ENCODE measurements at places on chromosomes 1 and 21.

DNA sequence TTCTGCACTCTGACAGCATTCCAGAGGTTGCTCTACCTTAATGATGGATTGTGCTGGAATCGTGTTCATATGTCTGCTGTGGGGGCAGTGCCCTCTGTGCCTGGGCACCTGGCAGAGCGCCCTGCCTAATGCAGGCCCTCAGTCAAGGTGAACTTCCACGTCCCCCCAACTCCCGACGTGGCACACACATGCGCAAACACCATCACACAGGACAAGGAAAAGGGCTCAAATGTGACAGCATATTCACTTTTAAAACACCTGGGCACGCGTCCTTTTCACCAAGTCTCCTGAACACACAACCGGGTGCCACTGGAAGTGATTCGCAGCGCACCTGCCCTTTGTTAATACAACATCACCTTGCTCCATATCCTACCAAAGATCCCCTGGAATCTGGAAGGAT, 11.7 kb downstream of the TPRG1L start:
- no peak for DNase-seq

- no peak for DNase-seq
Observed at GRCh38 chr21:23837564-23837963, 1769.7 kb downstream of the MRPL39 start.

DNA sequence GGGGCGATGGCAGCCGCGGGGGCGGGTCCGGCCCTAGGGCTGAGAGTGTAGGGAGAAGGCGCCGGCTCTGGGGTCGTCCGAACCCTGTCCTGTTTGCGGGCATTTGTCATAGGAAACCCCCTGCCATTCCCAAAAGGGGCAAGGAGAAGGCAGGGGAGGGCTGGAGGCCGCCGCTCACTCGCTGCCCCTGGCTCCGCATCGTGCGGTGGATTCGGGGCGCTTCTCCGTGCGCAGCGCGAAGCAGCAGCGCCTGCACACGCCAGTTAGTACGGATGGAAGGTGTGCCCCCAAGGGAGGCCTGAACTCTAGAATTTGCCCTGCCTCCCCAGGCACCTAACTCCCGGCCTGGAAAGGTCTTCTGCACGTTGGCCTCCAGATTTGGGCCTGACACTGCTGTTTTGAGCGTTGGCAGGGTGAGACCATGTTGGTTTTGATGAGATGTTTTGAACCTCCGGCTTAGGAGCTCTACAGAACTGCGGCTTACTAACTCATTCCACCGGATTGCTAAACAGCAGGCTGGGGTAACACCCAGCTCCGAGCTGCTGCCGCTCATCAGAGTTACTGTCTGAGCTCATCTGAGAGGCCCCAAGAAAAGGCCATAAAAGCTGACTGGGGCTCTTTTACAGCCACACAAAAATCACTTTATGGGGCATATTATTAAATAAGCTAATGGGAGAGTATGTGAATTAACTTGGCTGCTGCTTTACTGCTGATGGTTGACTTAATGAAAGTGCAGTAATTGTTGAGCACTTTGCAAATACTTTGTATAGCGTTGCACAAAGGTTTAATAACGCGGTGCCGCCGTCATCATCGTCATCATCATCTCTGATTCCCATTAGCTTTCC, 987 bp downstream of the GPR137B start:
- no peak for DNase-seq

- DNase-seq = no peak
Observed at GRCh38 chr1:92877792-92878191, 46.0 kb downstream of the RPL5 start.

DNA sequence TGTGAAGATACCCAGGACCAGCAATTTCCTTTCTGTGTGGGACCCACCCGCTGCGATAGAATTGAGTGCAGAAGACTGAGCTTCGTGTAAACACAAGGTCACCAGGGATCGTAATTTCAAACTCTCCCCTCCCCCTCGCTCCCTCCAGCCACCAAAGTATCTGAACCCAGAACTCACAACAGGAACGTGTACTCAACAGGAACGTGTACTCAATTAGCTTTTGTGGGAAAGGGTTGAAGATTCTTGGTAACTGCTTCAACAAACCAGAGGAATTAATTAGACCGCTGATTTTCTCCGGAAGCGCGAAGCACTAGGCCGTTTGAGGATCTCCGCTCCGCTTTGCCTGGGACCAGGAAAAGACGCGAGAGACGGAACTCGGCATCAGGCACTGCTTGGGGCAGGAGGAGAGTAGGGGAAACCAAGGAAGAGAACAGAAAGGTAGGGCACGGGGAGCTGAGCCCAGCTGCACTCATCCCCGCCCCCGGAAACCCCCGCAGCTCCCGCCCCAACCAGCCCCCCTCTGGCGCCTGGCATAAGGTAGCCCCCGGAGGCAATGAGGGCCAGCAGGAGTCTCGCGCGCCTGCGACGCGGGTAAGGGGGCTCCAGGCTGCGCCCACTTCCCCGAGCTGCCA, 453 bp downstream of the DRAM2 start:
- peak; percentile 27 for DNase-seq

- DNase-seq = peak; percentile 56
Observed at GRCh38 chr1:152188673-152189591, 29.9 kb upstream of the RPTN start.

- peak; percentile 55 for DNase-seq
Observed at GRCh38 chr21:32411350-32412161, 950 bp upstream of the EVA1C start.

DNA sequence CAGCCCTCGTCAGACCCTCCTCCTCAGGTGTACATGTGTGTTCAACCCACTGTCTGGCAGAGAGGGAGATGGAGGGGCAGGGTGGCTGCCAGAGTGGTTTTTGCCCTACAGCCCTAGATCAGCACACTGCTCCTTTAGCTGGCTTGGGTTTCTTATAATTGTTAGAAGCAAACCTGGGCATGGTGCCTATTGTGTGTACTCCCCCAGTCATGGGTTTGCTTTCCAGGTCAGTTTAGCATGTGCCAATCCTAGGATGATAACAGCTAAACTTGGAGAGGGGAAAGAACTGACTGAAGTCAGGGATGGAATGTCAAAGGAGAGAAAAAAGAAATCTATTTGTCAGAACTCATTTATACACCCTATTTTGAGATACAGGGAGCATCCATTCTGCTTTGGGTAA, 63.3 kb downstream of the UCK2 start:
- no peak for DNase-seq

GRCh38 chr1:36766481-36766880, 267.8 kb downstream of the GRIK3 start:
- DNase-seq = no peak

DNA sequence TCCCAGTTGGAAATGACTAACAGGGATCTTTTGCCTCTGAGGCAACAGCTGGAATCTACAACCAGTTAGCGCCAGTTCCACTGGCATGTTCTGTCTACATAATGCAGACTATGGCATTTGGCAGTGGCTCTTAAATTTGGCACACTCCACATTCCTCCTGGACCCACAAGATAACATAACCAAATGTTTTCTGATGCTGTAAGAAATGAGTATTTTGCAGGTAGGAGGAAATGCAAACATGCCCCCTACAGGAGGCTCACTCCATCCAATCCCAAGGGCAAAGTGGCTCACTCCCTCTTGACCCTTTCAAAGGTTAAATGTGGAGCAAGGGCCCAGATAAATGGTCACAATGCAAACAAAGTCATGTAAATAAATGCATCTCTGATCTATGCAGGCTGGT, 129.2 kb upstream of the PROX1 start:
- DNase-seq = no peak

GRCh38 chr1:90394247-90394646, 322.9 kb downstream of the BARHL2 start:
- no peak for DNase-seq

DNA sequence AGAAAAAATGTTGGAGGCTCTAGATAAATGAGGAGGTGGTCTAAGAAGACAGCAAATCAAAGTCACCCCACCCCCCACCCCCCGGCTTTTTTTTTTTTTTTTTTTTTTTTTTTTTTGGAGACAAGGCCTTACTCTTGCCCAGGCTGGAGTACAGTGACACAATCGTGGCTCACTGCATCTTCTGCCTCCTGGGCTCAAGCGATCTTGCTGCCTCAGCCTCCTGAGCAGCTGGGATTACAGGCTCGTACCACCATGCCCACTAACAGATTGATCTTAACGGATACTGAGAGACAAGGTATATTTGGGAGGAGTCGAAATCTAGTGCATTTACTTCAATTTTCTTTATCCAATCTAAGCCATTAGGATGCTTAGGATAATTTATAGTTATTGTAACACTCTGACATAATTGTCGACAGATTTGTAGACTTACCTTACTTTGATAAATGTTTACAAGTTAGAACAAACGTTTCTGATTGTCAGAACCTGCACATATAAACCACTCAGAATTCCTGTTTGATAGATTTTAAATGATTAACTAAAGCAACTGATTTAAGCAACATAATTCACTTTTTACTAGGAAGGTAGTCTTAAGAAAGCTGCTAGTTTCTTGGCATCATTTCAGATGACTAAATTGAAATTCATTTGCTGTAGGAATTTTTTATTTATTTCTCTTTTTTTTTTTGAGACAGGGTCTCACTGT, 33.7 kb upstream of the NBL1 start:
- no peak for DNase-seq

DNA sequence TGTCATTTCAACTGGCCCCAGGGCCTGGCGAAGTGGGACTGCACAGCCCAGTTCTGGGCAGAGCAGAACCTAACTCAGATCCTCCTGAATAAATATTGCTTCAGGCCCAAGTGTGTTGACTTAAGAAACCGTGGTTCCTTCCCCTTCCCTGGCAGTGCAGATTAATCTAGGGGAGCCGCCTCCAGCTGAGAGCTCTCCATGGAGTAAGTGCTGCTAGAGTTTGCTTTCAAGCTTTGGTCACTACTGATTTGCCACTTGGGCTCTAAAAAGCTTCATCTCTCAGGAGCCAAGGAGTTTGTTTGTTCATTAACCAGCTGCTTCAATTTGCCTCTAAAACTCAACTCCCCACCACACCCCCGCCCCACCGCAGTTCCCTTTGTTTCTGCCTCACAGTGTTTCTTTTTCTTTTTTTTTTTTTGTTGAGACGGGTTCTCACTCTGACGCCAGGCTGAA, 112.1 kb downstream of the DTL start:
- DNase-seq = no peak

DNA sequence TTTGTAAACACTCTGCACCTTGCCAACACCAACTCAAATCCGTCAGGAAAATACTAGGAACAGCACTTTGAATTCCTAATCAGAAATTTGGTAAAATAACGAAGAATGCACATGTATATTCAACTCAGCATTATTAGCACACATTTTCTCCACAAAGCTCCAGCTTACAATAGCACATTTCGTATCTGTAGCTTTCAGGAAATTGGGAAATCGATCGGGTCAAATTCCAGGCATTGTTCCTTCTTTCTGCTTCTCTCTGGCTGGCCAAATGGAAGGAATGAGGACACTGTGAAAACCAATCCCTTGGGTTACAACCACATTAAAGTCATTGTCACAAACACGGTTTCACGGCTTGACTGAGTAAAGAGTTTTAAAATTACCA, 58.6 kb downstream of the NPHP4 start:
- DNase-seq = no peak

DNA sequence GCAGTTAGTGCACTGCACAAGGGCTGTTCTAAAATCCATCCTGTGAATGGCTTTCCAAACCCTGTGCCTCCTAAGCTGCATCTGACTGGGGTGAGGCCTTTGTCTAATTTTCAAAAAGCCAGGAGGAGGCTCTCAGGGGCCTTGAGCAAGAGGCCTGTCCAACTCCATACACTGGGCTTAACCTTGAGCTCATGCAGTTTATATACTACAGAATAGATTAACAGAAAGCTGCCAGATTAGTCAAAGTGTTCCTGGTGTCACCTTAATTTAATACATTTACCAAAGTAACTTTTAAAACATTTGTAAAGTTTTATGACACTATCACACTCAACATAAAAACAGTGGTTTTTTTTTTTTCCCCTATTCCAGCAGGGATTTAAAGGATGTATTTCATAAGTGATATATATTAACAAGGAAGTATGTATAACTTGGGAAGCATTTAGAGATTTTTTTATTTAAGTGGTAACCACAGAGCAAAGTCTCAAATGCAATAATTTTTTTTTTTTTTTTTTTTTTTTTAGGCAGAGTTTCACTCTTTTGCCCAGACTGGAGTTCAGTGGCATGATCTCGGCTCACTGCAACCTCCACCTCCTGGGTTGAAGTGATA, 23.3 kb downstream of the CTH start:
- no peak for DNase-seq

GRCh38 chr1:40659649-40659947, 5.9 kb downstream of the RIMS3 start:
- DNase-seq = no peak

DNA sequence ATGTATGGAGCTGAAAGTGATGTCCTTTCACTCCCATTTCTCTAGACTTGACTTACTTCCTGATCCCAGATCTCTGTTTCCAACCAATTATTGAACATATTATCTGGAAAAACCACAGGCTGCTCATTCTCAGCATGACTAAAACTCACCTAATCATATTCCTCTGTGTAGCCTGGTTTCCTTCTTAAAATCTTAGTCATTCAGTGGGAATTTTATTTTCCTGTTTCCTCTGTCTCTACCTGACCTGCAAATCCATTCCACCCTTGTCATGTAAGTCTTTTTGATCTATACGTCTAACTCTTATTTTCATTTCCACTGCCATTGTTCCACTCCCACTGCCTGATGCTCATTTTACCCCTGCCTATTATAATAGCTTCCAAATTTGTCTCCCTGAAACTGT, 67.9 kb upstream of the APOBEC4 start:
- DNase-seq = no peak

GRCh38 chr1:229710746-229711145, 84.7 kb downstream of the URB2 start:
- no peak for DNase-seq

GRCh38 chr1:32580348-32581017, 41.3 kb downstream of the ZBTB8A start:
- DNase-seq = no peak

DNA sequence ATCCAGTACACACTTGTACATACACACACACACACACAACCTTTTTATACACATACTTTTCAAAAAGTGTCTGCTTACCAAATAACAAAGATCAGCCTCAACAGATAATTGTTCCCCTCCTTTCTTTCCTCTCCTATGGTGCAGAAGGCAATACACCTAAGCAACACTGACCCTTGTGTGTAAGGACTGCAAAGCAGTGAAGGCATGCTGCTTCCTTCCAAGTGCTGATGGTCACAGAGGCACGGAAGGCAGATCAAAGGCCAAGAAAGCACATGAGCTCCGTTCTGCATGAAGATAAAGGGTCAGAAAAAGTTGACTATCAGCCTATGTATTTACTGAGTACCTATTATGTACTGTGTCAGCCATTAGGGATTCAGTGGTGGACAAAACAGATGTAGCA, 168.8 kb downstream of the TNR start:
- DNase-seq = no peak

GRCh38 chr1:8985915-8986813, 40.1 kb downstream of the SLC2A7 start:
- no peak for DNase-seq

DNA sequence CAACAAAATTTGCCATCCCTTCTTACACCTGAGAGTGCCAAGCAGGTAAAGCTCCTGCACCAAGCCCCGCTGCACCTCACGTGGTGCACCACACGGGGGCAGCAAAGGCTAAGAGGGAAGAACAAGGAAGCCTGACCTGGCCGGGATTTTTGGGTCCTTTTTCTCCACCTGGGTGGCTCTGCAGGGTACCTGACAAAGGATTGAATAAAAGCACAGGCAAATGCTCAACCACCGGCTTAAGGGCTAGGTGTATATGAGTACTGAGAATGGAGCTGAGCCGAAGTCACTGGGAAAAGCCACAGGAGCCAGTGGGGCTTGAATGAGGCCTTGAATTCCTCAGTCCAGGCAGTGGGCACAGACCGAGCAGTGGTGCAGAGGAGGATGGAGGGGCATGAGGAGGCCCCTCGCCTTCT, 36.4 kb downstream of the ZNF697 start:
- DNase-seq = peak; percentile 55
